ENCODE measurements at places on chromosomes 2 and 18.

DNA sequence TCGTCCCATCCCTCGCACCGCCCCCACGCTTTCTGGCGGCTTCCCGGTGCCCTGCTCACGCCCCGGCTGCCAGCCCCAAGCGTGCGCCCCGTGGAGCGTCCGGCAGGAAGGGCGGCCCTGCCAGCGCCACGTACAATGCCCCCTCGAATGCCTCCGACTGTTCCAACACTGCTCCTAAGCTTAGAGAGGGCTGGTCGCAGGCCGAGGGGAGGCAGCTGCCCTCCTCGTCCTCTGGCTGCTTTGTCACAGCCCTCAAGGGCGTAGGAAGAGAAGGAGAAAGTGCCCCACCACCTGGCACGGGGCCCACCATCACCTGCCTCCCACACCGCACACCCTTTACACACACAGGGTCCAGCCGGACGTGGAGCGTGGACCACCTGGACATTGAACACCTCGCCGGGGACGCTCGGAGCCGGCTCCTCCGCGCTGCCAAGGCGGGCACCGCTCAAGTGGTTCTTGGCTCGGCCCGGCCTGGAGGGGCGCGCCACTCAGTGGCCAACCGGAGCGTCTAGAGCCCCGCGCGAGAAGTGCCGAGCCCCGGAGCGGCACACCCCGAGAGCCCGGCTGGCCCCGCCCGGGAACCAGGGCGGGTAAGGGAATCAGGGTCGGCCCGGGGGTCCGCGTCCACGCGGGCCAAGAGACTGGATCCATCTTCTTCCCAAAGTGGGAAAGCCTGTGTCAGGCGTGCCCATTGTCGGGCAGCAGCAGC lies 830 bp downstream of the DNER start:
- peak; percentile 23 for DNase-seq

GRCh38 chr2:80530442-80531064 lies 226.0 kb upstream of the LRRTM1 start:
- no peak for DNase-seq

DNA sequence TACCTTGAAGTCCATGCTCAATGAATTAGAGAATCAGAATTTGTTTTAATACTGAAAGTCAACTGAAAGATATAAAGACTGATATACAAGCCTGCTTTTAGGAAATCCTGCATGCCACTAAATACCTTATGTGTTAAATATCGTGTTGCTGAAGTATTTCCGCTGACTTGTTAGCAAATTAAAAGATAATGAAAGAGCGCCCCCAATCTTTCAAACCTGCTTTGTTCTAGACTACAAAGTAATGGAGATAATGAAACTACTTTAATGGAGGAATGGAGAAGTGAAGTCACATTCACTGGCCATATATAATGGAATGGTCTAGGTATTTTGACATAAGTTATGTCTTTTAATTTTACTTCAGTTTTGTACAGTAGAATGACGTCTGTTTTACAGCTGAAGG lies 95.7 kb downstream of the ASXL3 start:
- no peak for DNase-seq

DNA sequence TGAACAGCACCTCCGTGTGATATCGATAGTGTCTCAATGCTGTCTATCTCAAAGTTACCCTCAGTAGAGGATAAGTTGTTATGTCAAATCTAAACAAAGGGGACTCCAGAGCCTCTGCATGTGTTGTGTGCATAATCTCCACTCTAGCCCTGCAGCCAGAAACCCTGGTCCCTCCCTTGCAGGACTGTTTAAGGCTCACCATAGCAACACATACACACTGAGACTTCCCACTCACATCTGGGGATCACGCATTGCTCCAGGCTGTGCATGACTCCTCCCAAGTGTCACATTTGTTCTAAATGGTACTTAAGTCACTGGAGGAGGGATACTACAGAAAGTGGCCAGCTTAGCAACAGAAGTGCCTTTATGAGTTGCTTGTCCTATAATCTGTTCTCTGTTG lies 258.6 kb upstream of the CRIM1 start:
- DNase-seq = no peak

DNA sequence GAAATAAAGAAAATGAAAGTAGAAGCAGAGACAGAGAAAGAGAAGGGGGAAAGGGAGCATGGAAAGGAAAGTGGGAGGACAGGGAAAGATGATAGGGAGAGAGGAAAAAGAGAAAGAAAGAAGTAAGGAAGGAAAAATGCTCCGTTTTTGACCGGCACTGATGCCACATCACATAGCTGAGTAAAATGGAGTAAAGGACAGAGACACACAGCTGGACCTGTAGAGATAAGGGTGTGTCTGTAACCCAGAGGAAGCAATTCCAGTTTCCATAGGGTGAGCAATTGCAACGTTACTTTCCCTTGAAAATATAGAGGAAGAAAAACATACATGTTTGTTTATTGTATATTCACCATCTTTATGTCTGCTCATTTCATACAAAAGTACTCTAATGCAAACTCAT lies 1866.9 kb upstream of the PIK3C3 start:
- DNase-seq = no peak

DNA sequence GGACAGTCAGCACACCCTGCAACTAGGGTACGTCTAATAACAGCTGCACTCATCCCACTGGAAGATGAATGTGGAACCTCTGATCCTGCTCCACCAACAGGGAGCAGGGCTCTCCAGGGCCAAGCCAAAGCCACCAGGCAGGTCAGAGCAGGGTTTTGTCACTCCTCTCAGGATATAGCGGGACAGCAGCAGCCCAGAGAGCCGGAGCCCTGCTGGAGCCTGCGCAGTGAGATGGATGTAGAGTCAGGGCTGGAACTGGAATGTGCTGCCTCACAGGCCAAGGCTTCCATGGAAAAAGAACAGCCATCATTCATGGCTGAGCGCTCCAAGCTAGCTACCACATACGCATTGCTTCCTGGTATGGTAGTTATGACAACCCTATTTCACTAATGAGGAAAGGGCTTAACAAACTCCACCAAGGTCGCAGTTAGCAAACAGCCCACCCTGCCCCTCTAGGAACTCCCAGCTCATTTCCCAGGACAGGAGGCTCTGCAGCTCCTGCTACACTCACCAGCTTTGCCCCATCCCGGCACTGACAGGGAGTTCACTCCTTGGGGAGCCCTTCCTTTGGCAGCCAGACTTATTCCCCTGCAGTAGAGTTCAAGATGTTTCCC lies 85.2 kb downstream of the HS1BP3 start:
- no peak for DNase-seq

DNA sequence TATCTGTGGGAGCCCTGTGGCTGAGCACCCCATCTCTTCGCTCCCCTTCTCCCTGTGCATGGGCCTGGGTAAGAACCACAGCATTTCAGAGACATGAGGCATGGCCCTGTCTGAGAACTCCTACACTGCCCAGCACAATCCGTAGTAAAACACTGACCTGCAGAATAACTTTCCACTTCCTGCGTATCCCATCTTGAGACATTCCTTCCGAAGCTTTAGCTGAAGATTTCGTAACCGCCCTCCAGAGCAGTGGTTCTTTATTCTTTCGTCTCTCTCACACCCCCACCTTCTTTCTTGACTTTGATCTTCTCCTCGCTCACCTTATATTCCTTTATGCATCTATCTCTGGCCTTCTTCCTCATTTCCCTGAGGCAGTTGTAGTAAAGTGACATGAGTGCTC lies 381.1 kb downstream of the HRH4 start:
- DNase-seq = no peak
